CD4-positive, alpha-beta T cell treated with Interleukin-17A for 1 hour (primary cell): ENCODE measurements at places on chromosomes 1 and 21.

DNA sequence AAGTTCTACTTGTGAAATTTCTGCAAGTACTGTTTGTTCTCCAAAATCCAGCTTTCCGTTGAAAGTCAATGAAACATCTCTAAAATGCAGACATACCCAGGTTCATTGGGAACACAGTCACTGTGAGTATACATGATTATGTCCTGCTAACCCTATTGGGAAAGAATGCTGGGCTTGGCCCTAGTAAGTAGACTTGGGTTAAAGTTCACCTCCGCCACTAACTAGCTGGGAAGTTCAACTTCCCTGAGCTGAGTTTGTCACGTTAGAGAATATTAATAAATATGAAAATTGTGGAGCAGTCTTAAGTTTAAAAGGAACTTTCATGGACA, 10.5 kb upstream of the PGD start:
- no peak for DNase-seq

DNA sequence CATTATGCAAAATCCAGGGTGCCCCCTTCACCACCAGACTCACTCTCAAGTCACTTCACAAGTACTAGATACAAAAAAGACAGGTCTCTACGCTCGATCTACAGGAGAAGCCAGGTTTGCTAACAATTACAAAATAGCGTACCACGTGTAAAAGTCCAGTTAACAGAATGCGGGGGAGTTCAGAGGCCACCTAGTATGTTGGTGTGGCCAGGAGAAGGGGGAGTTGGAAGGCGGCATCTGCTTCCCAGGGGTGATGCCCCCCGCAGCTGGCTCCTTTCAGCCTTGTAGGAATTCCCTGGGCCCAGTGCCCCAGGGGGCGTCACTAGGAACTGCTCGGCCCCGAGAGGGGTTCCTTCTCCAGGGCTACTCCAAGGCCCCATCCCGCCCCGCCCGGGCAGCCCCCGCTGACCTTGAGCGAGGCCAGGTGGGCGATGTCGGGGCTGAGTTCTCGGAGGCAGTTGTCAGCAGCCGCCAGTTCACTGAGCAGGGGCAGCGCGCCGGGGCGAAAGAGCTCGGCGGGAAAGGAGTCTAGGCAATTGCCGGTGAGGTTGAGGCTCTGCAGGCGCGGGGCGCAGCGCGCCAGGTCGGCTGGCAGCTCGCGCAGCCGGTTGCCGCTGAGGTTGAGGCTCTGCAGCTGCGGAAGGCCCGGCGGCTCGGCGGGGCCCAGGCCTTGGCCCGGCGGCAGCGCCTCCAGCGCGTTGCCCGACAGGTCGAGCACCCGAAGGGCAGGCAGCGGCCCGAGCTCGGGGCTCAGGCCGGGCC, 664 bp downstream of the LRRC47 start:
- DNase-seq = no peak

- DNase-seq = no peak
Measured at GRCh38 chr21:45874716-45875415, 106.7 kb upstream of the COL6A1 start.

- no peak for DNase-seq
Measured at GRCh38 chr1:17276568-17276967, 27.7 kb downstream of the PADI3 start.

DNA sequence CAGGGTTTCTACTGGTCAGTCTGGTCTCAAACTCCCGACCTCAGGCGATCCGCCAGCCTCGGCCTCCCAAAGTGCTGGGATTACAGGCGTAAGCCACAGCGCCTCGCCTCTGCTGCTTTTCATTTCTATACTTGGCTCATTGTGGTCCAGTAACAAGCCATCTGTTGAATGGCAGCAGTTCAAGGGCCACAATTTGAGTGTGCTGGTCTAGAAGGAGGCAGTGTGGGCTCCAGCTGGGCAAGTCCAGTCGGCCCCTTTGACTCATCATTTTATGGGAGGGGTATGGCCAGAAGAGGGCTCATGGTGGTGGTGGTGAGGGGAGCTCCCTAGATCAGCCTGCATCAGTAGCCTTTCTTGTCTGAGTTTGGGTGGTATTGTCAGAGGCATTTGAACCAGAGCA, 33.2 kb downstream of the ATP8B2 start:
- no peak for DNase-seq

- peak; percentile 63 for DNase-seq
Measured at GRCh38 chr1:111723091-111723806, 15.9 kb downstream of the INKA2 start.

DNA sequence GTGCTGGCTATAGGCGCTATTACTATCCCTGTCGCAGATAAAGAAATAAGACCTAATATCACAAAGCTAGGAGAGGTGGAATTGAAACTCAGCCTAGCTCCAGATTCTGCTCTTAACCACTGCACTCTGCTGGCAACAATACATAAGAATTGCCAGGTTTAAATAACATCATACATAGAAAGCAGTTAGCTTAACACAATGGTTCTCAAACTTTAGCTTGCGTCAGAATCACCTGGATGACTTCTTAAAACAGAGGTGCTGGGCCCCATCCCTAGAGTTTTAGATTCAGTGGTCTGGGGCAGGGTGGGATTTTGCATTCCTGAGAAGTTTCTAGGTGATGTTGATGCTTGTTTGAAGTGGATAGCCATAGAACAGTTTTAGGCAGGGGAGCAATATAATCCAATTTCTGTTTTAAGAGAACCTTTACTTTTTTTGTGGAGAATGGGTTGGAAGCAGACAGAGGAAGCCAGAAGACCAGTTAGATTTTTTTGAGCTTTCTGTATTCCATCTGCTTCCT, 1.1 kb upstream of the POMGNT1 start:
- DNase-seq = no peak

DNA sequence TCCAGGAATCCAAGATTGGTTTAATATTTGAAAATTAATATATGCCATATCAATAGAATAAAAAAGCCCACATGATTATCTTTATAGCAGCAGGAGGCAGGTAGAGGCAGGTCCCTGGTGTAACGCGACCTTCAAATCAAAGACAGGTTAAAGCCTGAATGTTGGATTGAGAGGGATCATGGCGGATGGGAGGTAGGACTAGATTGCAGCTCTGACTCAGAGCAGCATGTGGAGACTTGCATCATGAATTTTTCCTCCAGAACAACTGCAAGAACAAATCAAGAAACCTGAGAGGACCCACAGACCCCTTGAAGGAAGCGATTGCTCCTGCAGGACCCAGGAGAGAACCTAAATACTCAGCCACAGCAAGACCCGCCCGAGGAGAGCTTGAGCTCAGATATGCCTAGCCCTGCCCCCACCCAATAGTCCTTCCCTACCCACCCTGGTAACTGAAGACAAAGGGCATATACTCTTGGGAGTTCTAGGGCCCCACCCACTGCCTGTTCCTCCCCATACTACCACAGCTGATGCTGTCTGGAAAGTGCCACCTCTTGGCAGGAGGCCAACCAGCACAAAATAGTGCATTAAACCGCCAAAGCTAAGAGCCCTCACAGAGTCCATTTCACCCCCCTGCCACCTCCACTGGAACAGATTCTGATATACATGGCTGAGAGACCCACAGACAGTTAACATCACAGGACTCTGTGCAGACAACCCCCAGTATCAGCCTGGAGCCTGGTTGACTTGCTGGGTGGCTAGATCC, 19.5 kb downstream of the S100B start:
- no peak for DNase-seq

GRCh38 chr1:184823080-184823479, 68.4 kb upstream of the EDEM3 start:
- no peak for DNase-seq

- no peak for DNase-seq
Measured at GRCh38 chr1:41924911-41925310, 6.2 kb upstream of the HIVEP3 start.
